ENCODE measurements at places on chromosomes 16 and 17.

DNA sequence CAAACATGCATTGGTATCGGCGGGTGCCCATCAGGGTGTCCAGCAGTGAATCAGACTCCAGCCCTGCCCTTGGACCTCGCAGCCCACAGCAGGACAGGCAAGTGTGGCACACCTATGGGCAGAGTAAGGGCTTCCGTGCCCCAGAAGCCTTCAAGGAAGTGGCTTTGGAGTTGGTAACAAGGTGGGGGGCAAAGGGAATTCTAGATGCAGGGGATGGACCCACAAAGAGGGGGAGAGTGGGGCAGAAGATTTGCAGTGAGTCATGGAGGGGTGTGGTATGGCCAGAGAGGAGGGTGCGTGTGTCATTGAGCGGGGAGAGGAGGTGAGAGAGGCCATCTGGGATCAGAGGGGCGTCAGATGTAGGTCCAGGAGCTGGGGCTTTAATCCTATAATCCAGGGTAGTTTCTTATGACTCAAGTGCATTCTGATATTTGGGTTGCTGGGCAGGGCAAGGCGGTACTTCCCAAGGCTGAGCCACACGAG is 8.5 kb upstream of the SPNS2 start:
- no peak for DNase-seq

DNA sequence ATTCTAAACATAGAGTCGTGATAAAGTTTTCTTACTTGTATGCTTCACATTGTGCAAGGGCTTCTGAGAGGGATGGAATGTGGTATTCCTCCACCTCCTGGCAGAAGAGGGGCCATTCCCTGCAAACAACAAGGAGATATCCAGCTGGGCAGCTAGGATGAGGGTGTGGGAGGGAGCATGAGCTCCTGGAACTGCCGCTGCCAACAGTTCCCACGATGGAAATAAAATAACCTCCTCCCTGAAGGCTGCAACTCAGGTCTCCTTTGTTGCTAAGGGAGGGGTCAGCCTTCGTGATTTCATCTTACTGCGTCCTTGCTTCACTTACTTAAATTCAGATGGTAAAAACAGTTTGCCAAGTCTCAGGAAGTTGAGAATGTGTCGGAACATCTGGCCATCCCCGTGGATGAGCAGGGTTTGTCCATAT is 15.6 kb downstream of the PLEKHG4 start:
- no peak for DNase-seq

DNA sequence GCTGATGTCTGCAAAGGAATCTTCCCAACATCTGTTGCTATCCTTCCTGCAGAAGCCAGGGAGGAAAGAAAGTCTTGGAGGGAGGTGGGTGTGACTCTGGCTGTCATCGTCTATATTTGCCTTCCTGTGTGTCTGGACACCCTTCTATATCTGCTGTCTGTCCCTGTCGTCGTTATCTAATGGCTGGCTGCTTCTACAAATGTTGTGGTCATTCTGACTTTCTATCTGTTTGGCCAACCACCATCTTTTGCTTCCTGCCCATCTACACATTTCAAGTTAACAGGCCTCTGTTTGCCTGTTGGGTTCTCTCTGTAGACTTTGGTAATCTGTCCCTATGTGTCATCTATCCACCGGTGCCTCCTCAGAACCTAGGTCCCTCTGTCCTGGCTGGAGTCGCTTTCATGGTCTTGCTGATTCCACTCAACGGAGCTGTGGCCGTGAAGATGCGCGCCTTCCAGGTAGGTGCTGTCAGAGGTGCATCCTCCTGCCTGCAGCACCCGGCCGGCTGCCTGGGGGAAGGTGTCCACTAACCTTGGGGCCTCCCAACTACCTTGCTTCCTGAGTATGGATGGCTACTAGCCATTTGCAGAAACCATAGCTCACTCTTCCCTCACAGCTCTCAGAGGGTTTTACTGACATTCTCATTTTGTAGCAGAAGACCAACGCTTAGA is 30.2 kb downstream of the ABCC3 start:
- no peak for DNase-seq

DNA sequence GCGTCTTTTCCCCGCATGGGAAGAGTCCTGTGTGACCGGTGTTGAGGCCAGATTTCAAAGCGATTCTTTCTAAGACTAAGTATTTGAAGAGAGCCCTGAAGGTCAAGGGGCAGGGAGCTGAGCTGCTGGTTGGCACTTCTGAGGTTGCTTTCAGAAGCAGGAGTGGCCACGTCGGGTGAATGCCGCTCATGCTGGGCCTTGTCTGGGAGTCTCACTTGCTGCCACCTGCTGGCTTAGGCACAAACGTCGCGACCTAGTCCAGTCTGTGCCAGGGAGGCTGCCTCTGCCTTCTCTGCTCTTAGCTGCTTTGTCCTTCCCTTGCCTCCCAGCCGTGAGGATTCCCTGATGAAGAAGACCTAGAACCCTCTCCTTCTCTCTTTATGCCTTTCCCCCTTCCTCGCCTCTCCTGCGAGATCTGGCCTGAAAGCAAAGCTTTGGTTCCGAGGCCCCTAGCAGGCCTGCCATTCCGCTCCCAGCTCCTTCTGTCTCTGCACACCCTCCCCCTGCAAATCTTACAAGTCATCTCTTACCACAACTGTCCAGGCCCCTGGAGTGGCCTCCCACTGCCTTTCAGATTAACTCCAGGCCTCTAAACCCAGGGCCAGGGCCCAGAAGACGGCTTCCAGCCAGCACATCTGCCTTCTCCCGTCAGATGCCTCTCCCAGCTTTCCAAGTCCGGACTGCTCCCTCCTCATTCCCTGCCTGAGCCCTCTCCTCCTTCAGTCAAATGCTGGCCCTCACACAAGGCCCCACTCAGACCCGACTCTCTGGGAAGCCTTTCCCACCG is 11.4 kb downstream of the CTNS start:
- peak; percentile 5 for DNase-seq

- no peak for DNase-seq
Observed at GRCh38 chr17:72306037-72306436, 185.2 kb downstream of the SOX9 start.

DNA sequence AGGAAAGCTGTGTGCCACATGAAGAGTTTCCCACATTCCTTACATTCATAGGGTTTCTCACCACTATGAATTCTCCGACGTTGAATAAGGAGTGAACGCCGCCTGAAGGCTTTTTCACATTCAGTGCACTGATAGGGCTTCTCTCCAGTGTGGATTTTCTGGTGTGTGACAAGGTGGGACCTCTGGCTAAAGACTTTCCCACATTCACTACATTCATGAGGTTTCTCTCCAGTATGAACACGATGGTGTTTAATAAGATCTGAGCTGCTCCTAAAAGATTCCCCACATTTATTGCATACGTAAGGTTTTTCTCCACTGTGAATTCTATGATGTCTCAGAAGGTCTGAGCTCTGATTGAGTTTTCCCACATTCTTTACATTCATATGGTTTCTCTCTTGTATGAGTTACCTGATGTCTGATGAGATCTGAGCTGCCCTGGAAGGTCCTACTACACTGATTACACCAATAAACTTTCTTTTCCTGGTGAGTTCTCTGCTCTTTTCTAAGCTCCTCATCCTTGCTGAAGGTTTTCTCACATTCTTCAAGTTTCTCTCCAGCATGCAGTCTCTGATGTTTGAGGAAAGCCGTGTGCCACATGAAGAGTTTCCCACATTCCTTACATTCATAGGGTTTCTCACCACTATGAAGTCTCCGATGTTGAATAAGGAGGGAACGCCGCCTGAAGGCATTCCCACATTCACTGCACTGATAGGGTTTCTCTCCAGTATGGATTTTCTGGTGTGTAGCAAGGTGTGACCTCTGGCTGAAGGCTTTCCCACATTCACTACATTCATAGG is 10.0 kb downstream of the ZNF594 start:
- no peak for DNase-seq

DNA sequence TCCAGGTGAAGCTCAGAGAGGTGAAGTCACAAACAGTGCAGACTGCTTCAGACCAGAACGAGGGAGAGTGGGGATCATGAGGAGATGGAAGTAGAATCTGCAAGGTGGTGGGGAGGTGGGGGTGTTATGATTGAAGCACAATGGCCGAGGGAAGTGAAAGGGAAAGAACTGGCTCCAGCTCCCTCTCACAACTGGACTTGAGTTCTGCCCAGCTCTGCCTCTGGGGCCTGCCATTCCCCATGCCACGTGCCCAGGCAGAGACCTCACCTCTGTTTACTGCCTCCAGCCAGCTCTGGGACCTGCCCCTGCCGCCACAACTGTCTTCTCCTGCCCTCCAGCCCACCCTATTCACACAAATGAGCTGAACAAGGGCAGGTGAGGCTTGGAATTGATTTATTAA is 2.5 kb downstream of the PNMT start:
- no peak for DNase-seq

GRCh38 chr17:17712268-17712924 is 31.1 kb downstream of the RAI1 start:
- no peak for DNase-seq

DNA sequence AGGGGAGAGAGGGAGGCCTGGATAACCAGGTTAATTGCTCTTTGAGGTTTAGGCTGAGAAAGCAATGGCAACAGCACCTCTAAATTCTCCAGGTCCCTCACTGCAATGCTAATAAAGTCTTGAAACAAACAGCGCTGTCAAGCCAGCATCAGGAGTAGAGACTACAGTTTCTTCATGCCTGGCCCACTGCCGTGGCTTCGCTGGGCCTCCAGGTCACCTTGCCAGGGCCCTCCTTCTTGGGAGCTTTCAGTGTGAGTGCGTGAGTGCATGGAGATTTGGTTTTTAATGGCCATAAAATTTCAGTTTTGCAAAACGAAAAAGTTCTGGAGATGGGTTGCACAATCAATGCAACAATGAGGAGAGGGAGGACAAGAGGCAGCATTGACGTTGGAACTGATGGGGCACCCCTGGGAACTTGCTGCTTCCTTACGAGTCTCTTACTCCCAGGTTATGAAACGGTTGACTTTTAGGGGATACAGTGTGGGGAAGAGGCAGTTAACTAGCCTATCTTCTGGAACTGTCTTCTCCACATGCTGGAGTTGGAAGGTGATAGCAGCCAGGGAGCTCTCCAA is 229.4 kb downstream of the XYLT1 start:
- DNase-seq: no peak

DNA sequence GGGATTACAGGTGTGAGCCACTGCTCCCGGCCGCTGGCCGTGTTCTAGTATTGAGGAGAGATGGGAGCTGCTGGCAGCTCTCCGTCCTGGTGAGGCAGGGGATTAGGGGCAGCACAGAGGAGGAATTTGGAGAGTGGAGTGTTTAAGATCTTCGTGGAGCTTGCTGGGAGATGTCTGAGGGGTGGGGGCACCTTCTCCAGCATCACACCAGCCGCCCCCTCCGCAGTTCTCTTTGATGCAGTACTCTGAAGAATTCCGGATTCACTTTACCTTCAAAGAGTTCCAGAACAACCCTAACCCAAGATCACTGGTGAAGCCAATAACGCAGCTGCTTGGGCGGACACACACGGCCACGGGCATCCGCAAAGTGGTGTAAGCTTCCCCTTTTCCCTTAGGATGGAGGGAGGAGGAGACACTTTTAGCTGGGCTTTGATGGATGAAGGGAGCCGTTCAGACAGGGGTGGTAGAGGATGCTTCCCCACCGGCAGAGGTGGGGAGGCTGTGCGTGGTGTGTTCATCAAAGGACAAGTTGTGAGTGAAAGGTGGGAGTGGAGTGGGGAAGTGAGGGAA is 11.9 kb downstream of the ITGAM start:
- DNase-seq: no peak

DNA sequence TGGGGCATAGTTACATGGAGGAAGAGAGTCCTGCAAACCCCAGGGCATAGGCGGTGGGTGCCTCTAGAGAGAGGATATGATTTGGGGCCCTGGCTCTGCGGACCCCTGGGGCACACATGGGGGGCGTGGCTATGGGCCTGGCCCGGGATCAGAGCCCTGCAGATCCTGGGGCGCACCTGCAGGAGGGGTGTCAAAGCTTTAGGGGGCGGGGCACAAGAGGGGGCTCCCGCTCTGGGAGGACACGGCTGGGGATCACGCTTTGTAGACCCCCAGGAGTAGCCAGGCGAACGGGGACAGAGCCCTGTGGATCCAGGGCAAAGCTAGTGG is 497 bp downstream of the BCL7C start:
- no peak for DNase-seq

DNA sequence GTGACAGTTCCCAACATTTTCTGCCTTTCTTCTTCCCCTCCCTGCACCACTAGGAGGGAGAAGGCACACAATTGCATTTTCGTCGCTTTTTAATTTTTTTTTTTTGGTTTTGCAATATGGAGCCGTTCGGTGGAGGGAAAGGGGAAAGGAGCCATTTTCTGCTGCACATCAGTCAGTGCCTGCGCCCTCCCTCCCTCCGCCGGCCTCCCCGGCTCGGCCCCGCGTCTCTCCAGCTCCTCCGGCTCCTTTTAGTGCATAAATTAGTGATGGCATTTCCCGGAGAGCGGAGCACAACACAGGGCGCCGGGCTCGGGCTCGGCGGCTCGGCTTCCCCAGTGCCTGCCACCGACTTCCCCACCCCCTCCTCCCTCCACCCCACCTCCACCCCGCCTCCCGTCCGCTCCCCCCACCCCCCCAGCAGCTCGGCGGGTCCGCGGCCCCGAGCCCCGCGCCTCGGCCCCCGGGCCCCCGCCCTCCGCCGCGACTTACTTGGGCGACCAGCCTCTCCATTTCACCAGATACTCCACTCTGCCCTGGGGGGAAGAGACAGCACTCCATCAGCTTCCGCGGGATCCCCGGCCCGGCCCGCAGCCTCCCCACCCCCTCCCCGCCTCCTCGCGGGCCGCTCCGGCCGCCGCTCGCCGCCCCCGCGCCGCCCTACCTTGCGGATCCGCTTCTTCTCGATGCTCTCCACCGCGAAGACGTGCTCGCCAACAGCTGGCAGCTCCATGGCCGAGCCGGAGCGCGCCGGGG is 542 bp downstream of the CBX4 start:
- no peak for DNase-seq

GRCh38 chr16:11964761-11965551 is at the start of gene TNFRSF17:
Gene TNFRSF17 (plus strand): TSS chr16:11965210. CDS start chr16:11965325, 115 bp downstream.
- no peak for DNase-seq

DNA sequence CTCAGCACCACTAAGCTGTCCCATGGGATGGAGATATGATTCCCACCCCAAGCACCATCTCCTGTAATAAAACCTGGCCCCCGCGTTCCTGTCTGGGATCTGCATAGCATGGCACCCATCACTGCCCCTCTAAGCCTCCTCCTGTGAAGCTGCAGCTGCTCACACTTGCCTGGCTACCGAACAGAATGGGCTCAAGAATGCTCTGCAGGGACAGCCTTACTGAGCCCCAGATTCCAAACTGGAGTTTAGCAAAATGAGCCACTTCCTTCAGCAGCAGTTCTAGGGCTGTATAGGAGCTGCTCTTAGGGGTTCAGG is 256.1 kb downstream of the CPPED1 start:
- DNase-seq: no peak

- no peak for DNase-seq
Observed at GRCh38 chr16:49468611-49469310, 95.2 kb downstream of the C16orf78 start.

DNA sequence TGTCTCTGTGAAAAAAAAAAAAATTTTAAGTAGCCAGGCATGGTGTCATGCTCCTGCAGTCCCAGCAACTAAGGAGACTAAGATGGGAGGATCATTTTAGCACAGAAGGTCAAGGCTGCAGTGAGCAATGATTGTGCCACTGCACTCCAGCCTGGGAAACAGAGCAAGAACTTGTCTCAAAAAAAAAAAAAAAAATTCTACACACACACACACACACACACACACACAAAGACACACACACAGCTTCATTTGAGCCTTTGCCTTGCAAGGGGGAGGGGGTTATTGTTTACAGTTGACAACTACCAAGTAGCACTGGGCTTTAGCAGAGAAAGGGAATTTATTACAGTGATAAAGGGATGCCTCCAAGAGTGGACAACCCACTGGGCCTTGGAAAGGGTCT is 4.9 kb upstream of the POLR3E start:
- no peak for DNase-seq

Data from activated CD8-positive, alpha-beta memory T cell treated with anti-CD3 and anti-CD28 coated beads for 1 hour (primary cell).